GM13977 (cell line): ENCODE measurements at places on chromosomes 11 and 22.
A peak's percentile ranks its signal among the peaks of the same experiment; 100 is the strongest.

DNA sequence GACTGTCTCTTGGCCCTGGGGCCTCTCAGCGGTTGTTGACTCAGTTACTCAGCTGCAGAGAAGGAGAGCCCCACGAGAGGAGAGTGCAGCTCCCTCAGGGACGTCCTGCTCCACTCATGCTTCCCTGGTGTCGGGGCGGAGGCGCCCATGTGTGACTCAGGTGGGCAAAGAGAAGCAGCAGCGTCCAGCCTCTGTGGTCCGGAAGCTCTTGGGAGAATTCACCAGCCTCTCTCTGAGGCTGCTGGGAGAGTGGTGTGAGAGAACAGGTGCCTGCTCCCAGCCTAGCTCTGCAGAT, 25.7 kb downstream of the GLB1L2 start:
- DNase-seq = no peak

DNA sequence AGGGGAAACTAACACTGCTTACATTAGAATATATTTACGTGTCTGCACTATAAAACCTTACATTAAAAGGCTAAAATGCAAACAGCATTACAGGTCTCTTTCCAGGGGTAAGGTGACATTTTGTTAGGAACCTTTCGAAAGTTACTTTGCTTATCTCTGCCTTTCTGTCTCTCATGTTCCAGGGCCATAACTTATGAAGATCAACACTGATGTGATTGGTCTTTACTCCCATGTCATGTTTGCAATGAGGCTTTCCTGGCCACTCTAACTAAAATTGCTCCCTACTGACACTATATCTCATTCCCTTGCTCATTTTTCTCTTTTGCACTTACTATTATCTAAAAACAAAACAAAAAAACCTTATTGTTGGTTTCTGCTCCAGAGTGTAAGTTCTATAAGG, 119.0 kb downstream of the JRKL start:
- no peak for DNase-seq

- DNase-seq = no peak
Measured at GRCh38 chr11:100302824-100303223, 384.3 kb upstream of the ARHGAP42 start.

DNA sequence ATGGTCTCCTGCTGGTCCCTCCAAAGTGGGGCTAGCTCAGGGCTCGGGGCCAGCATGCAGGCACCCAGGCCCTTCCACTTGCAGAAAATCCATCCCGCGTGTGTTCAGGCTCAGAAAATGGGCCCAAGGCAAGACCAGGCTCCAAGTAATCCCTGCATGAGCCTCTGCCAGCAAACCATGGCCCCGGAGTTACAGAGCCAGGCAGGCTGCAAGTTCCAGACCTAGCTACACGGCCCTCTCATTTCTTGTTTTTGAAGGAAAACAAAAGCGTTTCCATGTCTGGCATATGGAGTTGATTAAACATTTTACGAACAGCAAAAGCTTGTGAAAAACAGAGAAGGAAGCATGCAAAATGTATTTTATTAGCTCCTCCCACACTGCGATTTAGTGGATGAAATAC, 29.7 kb downstream of the KIAA0930 start:
- DNase-seq = no peak

- DNase-seq = no peak
Measured at GRCh38 chr11:35153280-35153679, 14.3 kb downstream of the CD44 start.

DNA sequence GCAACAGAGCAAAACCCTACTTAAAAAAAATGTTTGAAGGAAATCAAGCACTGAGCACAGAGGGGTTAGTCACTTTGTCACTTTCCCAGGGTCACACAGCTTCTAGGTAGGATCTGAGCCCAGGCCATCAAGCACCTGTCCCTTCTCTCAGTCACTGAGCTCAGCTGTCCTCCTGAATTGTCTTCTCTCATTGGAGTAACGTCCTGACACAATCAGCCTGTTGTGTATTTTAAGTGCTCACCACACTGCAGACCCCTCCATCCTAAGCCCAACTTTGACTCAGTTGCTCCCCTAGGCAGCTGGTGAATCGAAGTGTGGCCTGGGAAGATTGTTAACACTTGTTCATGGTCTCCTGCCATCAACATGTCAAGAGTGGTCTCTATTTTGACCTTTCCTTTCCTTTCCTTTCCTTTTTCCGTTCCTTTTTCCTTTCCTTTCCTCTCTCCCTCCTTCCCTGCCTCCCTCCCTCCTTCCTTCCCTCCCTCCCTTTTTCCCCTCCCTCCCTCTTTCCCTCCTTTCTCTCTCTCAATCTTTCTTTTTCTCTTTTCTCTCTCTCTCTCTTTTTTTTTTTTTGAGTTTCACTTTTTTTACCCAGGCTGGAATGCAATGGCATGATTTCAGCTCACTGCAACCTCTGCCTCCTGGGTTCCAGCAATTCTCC, 76.1 kb downstream of the PIWIL3 start:
- no peak for DNase-seq

GRCh38 chr22:37564111-37564711, 3.9 kb downstream of the CDC42EP1 start:
- no peak for DNase-seq

DNA sequence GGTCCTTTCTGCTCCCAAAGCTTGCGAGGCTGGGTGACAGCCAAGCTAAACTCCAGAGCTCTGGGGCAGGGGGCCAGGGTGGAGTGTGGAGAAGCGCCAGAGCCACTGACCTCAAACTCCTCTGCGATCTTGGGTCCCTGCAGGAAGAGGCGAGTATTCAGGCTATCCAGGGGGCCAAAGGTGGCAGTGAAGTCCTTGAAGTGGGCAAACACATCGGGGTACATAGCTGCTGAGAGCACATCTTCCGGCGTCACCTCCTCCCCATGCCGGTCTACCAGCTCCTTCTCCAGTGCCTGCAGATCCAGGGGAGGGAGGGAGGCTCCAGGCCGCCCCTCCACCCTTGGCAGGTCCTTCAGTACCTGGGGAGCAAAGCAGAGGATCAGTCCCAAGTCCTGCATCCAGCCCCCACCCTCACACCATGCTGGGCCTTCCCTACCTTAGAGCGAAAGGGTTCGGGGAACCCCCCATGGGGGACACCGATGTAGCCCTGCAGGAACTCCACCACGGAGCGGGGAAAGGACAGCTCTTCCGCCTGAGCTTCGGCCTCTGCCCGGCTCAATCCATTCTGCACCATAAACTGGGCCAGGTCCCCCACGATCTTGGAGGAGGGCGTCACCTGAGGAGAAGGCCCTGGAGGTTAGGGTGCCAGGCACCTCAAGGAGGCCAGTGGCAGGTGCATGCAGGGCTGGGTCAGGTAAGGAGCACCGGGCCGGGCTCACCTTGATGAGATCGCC, 6.4 kb downstream of the RCE1 start:
- DNase-seq = no peak

DNA sequence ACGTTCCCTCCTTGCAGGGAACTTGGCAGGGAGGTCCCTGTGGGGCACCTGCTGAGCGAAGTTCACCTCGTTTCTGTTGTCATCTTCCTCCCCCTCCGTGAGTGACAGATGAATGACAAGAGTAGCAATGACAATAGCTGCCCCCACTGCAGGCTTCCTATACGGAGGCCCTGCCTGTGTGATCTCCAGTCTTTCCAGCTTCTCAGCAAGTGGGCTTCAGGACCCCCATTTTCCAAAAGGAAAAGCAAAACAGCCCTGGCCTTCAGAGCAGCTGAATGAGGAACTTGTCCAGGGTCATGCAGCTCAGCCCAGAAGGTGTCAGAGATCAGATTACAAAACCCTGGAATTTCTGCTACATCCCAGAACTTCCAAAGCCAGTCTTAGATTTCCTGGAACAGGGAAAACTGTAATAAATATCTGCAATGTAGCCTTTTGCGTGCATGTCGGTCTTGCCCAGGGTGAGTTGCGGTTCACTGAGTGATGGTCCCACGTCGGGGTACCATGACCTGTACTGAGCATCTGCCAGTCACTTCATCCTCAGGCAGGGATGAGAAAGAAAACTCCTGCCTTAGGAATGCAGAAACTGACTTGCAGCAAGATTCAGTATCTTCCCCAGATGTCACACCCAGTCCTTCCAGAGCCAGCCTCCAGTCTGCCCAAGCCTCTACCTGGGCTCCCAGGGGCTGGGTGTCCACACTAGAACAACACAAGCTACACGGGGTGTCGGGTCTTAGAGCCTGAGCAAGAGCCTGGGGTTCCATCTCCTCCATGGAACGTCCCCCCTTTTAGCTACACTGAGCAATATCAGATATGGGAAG, 1457.0 kb downstream of the BRD1 start:
- DNase-seq = no peak

DNA sequence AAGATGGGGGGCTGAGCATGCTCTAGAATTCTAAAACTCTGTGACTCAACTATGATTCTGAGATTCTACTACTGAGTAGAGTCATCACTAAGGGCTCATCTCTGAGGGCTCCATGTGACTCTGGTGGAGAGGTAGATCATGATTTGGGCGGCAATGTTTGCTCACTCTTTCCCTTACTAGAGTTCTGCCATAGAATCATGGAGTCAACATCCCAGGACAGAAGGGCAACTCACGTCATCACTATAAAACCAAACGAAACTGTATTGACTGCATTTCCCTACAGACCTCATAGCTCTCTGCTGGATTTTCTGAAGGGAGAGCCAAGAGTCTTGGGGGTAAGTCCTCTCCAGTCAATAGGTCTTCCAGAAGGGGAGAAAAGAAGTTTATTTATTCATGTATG, at the start of gene MS4A14:
TSS of gene MS4A14 (plus strand) at position 78 of the 400 bp plus-strand sequence. CDS start at position 198, 120 bp downstream.
- no peak for DNase-seq

DNA sequence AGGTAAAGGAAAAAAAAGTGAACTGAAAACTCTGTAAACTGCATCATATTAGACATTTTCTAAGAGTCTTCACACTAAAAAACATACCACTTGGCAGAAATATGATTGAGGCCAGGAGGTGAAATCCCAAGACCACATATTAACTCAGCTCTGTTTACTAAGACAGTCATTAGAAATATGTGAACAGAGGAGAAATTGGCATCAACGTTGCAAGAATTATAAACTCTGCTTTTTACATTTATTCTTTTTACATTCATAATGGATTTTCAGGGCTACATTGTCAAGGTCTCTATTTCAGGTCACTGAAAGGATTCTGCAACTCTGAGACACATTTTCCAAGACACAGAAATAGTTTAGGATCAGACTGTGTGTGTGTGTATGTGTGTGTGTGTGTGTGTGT, 1364.0 kb downstream of the LRRC4C start:
- DNase-seq = no peak

- DNase-seq = no peak
Measured at GRCh38 chr22:26568207-26568706, 21.7 kb downstream of the TPST2 start.

DNA sequence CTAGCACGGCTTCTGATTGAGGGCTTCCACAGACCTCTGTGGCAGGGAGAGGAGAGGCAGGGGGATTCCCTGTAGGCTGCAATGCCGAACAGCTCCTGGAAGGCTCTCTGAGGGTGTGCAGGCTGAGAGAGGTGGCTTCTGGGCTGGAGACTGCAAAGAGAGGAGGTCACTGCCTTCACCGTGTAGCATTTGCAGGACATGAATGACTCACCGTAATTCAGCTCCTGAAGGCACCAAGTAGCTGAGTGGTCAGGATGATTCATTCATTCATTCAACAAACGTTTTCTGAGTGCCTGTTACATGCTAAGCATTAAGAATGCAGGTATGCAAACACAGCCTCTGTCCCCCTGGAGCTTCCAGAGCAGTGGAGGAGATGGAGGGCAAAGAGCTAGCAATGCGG, 18.0 kb upstream of the EIF3D start:
- DNase-seq = no peak

GRCh38 chr11:18294862-18295261, 27.1 kb downstream of the HPS5 start:
- no peak for DNase-seq

GRCh38 chr11:133082453-133082781, 449.9 kb downstream of the OPCML start:
- no peak for DNase-seq

DNA sequence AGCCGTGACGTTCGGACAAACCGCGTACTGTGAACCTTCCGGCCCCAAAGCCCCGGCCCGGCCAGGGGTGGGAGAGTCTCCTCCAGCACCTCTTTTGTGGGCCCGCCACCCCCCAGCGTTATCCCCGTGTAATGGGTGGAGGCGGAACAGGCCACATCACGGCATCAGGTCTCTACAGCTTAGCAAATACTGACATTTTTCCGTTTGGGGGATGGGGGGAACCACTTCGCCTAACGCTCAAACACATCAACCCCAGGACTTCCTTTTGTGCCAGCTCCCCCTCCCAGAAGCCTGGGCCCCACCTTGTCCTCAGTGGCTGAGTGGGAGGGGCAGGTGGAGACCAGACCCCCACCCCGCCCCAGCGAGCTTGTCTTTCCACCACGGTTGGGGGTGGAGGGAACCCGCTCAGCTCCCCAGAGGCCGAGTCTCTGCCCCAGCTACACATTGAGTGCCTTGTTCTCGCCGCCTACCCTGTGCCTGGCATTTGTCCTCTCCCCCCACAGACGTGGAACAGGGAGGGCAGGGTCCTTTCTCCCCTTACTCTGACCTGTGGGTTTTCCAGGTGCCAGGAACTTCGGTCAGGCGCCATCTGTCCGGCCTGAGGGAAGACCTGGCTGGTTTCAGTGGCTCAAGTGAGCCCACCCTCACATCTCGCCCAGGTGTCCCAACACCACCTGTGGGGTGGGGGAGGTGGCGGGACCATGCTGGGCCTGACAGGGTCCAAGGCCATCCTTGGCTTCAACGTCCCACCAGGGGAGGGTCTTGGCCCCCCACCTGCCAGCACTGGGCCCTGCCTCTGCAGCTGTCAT, 29.6 kb downstream of the SBF1 start:
- no peak for DNase-seq

GRCh38 chr11:67516806-67517205, 6.4 kb downstream of the CABP2 start:
- no peak for DNase-seq

GRCh38 chr11:100936781-100937180, 192.8 kb downstream of the PGR start:
- no peak for DNase-seq

- no peak for DNase-seq
Measured at GRCh38 chr11:120400564-120401364, 64.6 kb downstream of the ARHGEF12 start.

DNA sequence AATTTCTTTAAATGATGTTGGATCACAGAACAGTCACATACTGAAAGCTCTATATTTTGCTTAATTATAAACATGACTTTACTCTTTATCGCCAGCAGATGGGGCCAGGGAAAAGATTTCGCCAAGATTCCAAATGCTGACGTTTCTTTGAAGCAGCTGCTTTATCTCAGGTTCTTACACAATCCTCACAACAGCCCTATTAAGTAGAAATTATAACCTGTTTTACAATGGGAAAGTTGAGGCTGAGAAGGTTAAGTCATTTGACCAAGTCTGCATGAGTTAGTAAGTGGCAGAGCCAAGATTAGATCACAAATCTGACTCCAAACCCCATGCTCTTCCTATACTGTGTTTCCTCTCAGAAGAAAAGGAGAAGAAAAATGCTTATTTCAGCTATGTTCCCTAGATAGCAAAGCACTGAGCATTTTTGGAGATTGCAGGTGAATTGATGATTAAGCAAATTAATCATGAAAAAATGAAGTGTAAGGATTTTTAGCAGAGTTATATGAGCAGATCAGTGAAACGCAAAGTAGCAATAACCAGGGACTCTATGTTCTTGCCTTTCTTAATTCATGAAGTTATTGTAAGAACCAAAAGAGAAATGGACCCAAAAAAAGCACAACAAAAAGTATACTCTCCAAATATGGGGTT, 79.0 kb downstream of the AASDHPPT start:
- DNase-seq = peak; percentile 22

- no peak for DNase-seq
Measured at GRCh38 chr22:25347752-25348102, 128.3 kb downstream of the CRYBB2 start.

GRCh38 chr22:43300891-43301676, 42.1 kb downstream of the SCUBE1 start:
- DNase-seq = no peak

- DNase-seq = no peak
Measured at GRCh38 chr11:85627332-85627997, at the start of gene DLG2. Gene DLG2 (minus strand): TSS chr11:85627344.

GRCh38 chr11:123235117-123235655, 40.1 kb upstream of the CLMP start:
- DNase-seq = no peak
